GOT3 (cell line): ENCODE measurements at places on chromosomes 3 and 15.

GRCh38 chr3:47586746-47587145 lies 8.1 kb upstream of the CSPG5 start:
- DNase-seq, result no peak

- DNase-seq, result no peak
Observed at GRCh38 chr3:165751637-165752036, 85.6 kb downstream of the BCHE start.

- no peak for DNase-seq
Observed at GRCh38 chr3:68802111-68802870, 130.1 kb downstream of the TAFA4 start.

DNA sequence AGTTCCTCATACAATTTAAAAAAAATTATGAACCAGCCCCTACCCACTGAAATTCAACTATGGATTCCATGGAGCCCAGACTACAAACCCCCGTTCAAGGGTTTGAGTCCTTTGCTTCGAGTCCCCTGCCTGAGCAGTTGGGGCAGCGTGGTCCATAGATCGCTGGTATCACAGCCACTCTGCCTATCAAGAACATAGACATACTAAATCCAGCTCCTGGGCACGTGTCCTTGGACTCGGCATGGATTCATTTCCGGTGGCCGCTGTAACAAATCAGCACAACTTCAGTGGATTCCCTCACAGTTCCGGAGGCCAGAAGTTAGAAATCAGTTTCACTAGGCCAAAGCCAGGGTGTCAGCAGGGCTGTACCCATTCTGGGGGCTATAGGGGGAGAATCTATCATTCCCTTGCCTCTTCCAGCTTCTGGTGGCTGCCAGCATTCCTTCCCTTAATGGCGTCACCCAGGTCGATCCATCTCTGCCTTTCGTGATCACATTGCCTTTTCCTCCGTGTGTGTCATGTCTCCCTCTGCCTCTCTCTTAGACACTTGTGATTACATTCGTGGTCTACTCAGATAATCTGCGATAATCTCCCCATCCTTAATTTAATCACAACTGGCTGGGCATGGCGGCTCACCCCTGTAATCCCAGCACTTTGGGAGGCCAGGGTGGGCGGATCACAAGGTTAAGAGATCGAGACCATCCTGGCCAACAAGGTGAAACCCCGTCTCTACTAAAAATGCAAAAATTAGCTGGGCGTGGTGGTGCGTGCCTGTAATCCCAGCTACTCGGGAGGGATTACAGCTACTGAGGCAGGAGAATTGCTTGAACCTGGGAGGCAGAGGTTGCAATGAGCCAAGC lies 4.6 kb upstream of the TMEM44 start:
- no peak for DNase-seq

- no peak for DNase-seq
Observed at GRCh38 chr3:66499881-66500575, 794 bp downstream of the LRIG1 start.

GRCh38 chr15:34688699-34689098 lies 66.1 kb downstream of the GJD2 start:
- no peak for DNase-seq

GRCh38 chr15:75215107-75216004 lies 13.7 kb downstream of the C15orf39 start:
- no peak for DNase-seq

- DNase-seq, result no peak
Observed at GRCh38 chr3:140015741-140016140, 80.8 kb downstream of the CLSTN2 start.

GRCh38 chr3:133256787-133257483 lies 142.9 kb upstream of the BFSP2 start:
- DNase-seq, result no peak

GRCh38 chr15:74725225-74725774 lies at the start of gene CYP1A1:
Gene CYP1A1 (minus strand): TSS chr15:74725528. CDS start chr15:74723097, 2,431 bp downstream.
- DNase-seq, result no peak

DNA sequence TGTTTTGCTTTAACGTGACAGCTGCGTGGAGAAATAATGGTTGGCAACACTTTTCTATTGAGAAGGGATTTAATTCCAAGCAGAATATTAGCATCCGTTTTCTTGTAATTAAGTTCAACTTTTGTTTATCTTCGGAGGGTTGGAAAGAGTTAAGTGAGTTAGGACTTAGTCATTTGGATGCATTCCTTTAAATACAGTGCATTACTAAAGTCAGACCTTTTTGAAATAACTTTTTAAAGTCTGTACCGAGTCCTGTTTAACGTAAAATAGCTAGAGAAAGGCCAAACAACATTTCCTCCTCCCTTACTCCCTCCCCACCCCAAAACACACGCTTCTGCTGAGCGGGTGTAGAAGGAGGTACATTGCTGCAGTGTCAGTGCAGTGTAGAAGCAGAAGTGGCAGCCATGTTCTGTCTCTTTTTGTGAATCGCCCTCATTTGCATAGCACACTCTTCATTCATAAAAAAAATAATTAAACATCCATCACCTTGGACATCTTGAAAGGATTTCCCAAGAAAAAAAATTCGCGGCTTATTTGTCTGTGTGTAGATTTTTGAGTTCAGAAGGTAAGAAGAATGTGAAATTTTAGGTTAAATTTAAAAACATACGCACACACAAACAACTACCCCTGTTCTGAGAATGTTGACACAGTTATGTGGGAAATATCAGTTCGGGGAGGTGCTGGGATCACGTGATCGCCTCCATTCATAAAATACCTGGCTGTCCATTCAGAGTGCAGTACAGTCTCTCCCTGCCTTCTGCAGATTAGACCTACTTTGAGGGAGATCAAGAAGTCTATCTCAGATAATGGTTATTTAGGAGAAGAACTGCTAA lies 1.6 kb downstream of the SPRED1 start:
- no peak for DNase-seq

- no peak for DNase-seq
Observed at GRCh38 chr3:123723522-123724168, 138.8 kb upstream of the HACD2 start.

DNA sequence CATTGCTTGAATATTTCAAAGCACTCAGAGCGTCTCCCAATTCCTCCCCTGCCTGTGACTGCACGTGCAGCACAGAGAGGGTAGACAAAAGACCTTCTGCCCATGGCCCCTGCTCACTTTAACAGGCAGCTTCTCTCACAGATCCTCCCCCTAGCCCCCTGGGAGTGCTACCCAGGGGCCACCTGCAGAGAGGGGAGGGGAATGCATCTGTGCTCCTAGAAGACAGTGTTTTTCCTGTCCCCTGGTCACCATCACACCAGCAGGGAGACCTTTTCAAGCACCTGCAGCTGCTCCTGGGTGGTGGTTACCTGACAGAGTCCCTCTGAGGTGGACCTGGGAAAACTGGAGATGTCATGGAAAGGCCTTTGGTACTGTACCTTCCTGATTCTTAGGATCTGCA lies 56.7 kb upstream of the PRR23C start:
- no peak for DNase-seq

DNA sequence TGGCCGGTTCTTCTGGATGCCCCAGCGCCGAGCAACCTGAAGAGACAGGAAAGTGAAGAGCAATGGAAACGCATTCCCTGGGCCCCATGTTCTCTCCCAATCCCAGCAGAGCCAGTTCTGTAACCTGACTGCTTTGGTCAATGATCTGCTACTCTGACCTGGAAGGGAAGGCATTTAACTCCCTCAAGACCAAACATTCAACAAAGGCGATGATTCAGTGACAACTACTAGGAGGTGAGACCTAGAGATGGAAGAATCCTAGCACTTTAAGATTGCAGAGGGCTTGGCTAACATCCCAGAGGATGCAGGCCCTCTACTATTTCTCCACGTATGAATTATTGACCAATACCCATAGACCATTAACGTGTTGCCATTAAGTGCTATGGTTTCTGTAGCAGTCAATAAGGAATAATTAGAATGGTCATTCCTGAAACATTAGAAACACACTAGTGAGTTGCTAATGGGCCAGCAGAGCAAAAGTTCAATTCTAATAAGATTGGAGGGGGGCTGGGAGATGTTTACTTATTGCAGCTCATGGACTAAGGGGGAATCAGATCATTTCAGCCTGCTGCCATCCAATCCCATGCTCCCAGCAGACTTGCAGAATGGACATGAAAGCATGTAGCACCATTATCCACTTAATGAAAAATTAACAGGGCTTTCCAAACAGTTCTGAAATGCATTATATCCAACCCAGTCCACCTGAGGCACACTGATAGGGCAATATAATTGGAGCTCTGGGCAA lies 56.6 kb downstream of the ETV5 start:
- no peak for DNase-seq

DNA sequence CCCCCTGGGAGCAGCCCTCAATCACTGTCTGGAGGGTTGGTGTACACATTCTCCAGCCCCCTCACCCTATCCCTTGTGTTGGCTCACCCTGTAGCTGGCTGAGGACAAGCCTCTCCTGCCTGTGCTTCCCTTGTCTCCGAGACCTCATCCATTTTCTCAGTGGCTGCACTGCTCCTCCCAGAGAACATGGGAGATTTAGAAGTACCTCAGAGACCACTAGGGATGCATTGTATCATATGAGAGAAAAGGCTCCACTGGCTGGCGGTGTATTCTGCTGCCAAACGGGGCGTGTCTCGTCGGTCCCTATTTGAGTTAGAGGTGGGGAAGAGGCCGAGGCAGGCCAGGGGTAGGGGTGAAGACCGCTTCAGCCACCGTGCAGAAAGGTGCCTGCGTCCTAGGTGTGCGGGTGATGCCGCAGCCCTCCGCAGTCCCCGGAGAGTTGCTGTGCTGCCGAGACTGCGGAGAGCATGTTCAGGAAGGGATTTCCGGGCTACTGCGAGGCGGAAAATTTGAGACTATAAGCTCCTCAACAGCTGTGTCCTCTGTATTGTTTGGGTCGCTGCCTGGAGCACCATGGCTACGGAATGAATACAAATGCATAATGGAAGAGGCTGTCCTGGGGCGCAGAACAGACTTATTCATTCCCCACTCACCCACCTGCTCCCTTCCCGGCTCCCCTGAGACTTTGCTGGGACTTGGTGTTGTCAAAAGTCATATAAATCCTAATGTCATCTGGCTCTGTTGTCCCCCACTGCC lies 43.8 kb downstream of the SPSB4 start:
- no peak for DNase-seq

DNA sequence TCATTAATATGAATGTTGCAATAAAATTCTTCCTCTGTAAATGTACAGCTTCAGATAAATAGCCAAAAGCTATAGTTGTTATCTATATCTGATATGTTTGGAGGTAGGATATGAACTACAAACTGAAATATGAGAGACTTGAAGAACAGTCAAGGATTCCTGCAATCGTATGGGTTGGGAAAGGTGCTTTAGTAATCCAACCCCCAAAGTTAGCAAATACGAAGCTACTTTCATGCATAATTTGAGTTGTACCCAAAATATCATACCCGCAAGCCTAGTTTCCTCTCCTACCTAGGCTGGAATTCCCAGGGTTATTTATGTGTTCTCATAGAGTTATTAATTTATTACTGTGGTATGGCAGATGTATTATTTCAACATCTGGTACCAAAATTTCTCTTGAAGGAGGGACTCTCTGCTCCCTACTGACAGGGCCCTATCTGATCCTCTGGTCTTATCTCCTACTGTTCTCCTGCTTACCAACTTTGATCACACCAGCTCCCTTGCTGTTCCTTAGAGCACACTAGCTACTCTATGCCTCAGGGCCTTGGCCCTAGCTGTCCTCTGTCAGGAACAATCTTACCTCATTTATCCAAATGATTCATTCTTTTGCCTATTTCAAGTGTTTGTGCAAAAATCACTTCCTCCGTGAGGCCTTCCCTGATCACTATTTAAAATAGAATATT lies 140.4 kb upstream of the CCDC54 start:
- no peak for DNase-seq

DNA sequence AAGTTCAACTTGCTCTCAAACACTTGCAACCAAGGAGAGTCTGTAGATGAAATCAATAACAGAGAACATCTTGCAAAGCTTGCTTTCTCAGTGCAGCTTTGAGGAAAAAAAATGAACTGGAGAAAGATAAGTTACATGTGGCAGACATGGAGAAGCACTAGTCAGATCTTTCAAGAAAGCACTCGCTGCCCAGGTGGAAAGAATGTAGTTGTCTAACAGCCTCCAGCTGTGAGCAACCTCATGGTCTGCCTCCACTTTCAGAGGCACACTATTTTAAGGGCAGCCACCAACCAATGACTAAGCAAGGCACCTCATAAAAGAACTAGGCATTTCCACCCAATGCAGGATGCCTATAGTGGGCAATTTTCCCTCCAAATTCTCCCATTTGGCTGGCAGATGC lies 125.4 kb upstream of the CPNE4 start:
- no peak for DNase-seq

DNA sequence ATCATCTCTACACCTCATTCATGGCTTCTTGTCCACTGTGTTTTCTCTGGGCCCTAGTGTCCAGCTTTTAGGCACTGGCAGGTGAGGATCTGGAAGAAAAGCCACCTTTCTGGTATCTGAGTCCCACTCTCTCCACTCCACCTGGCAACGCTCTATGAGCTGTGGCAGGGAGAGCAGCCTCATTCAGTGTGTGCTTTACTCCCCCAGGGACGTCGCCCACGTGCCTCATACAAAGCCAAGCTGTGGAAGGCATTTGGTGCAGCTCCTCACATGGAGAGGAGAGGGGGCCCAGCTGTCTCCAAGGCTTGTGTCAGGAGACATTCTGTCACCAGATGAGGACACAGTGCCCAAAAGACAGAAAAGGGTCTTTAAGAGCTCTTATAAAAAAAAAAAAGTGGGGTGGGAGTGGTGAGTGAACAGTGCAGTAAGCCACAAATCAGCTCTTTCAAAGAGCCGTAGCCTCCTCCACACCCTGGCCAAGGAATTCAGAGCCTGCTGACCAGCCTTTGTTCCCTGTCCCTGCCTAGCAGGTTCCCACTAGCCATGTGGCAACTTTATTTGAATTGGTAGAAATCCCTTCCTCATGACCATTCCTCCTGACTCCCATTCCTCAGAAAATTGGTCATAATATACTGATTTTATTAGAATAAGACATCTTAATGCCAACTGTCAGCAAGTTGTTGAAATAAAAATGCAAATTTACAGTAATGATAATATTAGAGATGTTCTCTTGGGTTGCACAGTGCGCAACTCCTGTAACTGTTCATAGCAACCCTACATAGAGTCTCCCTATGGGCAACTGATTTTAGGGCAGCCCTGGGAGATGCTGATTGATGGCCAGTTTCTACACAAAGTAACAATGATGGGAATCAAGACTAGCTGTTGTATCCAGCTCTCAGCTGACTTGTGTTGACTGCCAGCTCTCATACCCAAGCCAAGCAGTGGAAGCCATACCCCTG lies 29.5 kb downstream of the GALNT15 start:
- DNase-seq, result no peak

DNA sequence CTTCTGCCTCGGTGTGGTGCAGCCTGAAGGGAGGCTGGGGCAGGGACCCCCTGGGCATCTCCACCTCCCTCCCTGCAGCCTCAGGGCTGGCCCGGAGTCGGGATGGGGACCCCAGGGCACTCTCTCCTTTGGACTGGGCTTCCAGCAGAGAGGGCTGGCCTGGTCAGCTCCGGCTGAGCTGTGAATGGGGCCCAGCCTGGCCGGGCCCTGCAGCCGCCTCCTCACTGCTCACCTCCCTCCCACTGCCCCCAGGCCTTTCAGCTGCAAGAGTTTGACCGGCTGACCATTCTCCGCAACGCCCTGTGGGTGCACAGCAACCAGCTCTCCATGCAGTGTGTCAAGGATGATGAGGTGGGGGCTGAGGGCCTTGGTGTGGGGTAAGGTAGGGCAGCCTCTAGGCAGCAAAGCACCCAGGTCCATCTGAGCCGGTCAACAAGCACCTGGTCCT lies 36.0 kb downstream of the PSTPIP1 start:
- no peak for DNase-seq
